D341Med (cell line): ENCODE measurements at places on chromosomes 16 and 17.

- DNase-seq: peak; percentile 30
These were observed 8.3 kb downstream of the CCR7 start for GRCh38 chr17:40556884-40557414.

- no peak for DNase-seq
These were observed 7.8 kb downstream of the STXBP4 start for GRCh38 chr17:54976316-54976715.

- DNase-seq: no peak
These were observed 96.6 kb downstream of the WDR59 start for GRCh38 chr16:74888232-74888862.

DNA sequence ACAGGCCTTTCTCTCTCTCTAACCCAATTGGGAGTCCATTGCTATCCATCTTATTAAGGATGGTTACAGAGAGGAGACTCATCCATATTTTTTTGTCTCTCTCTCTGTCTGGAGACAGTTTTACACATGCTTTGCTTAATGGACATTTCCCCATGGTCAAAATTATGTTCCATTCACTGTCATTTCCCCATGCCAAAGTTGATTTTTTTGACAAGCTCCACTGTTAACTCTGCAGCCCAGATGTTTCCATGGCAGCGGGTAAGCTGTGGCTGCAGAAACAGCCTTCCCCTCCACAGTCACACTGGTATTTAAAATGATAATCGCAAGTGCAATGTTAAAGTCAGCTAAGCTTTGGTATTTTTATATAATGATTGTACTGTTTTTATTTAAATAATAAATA, 63.9 kb upstream of the HLF start:
- no peak for DNase-seq

- DNase-seq: peak; percentile 84
These were observed 299.3 kb downstream of the SOX9 start for GRCh38 chr17:72419866-72420774.

- no peak for DNase-seq
These were observed 7.0 kb upstream of the MYH2 start for GRCh38 chr17:10556301-10557005.

DNA sequence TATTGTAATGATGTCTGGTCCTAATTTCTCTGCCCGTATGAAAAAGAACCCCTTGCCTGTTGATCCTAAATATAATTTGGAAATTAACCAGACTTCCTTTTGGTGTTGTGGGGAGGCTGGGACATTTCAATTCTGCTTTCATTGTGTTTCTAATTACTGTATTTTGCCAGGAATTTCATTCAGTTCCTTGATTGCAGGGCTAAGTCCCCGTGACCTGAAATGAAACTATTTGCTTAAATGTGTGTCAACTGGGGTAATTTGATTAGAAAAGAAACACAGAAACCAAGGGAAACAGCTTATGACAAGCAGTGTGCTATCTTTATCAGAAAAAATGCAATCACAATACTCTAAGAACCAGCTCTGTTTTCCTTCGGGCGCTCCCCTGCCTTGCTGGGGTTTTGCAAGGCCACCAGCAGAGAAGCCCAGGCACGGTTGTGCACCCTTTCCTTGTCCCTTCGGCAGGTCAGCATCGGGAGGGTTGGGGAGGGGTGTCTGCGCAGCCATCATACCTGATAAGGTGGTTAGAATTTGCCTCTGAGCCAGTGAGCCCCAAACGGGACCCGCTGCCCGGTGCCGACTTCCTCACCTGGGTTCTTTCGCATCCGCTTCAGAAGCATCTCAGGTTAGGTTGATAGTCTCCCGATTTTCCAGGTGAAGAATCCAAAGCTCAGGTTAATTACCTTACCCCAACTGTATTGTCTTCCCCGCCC, 19.4 kb downstream of the KLHL36 start:
- no peak for DNase-seq

DNA sequence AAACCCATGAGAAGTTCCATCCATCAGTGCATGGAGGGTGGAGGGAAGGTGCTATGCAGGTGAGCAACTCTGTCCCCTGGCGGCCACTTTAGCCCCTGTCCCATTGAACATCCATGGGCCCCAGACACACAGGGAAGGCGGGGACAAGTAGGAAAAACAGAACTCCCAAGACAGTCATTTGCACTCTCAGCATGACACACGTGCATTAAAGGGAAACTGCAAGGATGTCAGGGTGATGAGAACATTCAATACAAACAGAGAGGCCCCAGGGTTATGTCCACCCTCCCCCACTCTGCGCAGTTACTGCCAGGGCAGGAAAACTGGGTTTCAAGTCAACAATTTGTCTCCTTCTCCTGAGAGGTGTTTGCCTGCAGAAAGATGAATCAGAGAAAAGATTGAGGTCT, 44.0 kb upstream of the AKTIP start:
- DNase-seq: no peak

- no peak for DNase-seq
These were observed 11.3 kb downstream of the YPEL2 start for GRCh38 chr17:59342681-59343131.

GRCh38 chr17:30520436-30520835, 43.2 kb downstream of the GOSR1 start:
- DNase-seq: no peak

GRCh38 chr16:50207652-50208051, 54.5 kb downstream of the TENT4B start:
- DNase-seq: no peak

DNA sequence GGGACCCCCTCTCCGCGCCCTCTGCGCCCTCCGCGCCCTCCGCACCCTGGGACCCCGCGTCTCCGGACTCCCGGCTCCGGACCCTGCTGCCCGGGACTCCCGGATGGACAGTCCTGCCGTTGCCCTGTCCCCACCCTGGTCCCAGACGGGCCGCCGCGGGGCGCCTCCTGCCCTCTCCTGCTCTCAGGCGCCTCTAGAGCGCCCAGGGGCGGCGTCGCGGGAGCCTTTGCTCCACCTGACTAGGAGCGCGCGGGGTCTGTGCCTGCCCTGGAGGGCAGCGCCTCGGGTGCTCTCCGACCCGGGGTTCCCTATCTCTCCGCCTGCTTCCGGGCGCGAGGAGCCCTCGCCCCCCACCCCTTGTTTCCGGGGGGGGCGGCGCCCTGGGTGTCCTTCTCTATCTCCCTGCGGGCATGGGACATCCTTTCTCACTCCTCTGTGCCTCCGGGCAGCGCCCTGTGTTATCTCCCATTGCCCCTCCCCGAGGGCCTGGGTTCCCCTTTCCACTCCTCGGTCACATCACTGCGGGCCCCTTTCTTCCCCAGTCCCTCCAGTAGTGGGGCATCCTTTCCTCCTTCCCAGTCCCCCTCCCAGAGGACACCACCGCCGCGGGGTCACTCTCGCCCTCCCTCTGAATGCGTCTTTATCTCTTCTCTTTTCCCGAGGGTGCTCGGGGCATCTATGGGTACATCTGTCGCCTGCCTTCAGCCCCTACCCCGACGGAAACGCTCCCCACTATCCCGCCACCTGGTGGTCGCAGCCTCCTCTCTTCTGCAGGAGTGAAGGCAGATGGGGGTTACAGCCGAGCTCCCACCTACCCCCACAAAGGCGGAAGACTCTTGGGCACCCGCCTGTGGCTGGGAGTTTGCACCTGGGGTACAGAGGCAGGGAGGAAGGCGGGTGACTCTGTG, 875 bp downstream of the PRKCB start:
- peak; percentile 52 for DNase-seq

- DNase-seq: no peak
These were observed 90.6 kb downstream of the DNAH3 start for GRCh38 chr16:21060027-21060510.

DNA sequence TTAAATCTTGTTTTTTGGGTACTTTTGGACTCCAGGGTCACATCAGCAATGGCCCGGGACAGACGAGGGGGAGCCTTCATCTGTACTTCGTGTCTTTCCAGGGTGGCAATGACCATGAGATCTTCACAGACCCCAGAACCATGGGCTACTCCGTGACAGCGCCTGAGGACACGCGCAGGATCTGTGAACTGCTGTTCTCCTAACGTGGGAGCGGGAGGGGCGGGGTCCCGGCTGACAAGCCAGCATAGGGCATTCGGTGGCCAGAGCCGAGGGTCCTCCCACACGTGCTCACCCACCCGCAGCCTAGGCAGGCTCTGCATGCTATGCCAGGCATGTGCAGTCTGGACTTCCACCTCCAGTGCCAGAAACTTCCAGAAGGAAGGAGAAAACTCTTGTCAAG, 21.2 kb downstream of the CARHSP1 start:
- peak; percentile 27 for DNase-seq

DNA sequence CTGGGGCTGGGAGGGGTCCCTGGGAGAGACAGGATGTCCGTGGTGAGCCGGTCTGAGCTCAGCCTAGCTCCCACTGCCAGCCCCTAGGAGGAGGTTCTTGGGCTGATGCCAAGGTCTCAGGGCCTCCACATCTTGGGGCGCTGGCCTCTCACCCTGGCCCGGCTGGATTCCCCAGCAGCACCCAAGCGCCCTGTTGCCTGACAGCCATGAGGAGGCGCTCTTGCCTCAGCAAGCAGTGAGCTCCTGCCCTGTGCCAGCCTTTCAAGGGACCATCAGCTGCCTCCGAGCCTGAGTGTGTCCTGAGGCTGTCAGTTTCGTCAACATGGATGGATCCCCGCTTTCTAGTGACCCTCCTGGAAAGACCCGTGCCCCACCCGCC, 234.9 kb upstream of the CIBAR2 start:
- DNase-seq: peak; percentile 68

DNA sequence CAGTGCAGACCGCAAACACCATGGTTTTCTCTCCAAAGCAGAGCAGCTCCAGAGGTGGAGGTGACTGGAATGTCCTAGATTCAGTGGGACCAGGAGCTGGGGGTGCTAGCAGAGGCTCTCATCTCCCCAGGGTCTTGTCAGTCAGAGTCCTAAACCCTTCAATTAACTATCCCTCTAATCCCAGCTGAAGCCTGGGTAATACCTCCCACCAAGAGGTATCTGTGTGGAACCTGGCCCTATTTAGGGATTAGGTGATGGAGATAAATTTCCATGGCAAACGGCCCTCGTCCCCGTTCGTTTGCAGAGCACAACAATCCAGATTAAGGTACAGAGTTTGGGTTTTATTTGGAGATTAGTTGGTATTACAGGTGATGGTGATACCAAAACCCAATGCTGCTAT, 1.8 kb downstream of the SEBOX start:
- peak; percentile 77 for DNase-seq

GRCh38 chr17:76716839-76717215, 6.1 kb upstream of the MXRA7 start:
- no peak for DNase-seq

DNA sequence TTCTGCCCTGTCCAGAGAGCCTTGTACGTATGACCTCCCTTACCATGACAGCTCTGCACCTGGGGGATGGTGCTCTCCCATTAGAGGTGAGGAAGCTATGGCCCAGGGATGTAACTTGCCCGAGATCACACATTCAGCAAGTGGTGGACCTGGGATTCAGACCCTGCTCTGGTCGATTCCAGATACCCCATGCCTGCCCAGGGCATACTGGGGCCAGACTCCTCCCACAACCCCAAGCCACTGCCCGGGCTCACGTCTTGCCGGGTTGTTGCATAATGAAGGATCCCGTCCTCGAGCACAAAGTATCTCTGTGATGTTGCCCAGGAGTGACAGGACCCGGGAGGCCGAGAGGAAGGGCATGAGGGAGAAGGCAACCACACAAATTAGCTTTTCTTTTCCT, 2.1 kb downstream of the OSBPL7 start:
- no peak for DNase-seq

DNA sequence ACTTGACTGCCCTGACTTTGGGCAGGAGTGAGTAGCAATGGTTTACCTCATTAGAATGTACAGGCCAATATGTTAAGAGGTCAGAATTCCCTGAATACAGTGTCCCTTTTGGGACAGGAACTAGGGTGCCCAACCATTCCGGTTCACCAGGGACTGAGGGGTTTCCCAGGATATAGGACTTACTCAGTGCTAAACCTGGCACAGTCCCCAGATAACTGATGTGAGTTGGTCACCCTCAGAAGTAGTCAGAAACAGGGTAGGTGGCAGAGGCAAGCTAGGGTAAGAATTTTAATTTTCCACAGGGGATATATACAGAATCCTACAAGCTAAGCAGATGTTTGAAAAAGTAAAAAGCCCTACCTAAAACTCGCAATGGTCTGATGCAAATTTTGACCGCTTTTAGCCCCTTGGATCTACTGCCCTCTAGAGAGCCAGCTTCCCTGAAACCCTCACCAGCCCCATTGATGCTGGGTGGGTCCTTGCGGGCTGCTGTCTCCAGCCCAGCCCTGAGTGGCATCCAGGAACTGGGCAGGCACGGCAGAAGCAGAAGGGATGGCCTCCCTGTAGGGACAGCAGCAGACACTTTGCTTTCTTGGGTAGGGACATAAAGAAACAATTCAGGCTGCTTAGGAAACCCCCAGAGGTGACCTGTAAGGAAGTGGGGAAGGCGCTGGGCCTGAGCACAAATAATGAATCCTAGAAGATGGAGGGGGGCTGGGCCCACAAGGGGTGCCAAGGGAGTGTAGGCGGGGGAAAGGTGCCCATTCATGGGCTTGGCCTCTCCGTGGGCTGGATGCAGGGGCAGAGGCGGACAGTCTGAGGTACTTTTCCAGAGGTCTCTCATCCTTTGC, 434.8 kb downstream of the SLC39A11 start:
- no peak for DNase-seq

- no peak for DNase-seq
These were observed 2.5 kb upstream of the SMPD3 start for GRCh38 chr16:68450741-68451255.

DNA sequence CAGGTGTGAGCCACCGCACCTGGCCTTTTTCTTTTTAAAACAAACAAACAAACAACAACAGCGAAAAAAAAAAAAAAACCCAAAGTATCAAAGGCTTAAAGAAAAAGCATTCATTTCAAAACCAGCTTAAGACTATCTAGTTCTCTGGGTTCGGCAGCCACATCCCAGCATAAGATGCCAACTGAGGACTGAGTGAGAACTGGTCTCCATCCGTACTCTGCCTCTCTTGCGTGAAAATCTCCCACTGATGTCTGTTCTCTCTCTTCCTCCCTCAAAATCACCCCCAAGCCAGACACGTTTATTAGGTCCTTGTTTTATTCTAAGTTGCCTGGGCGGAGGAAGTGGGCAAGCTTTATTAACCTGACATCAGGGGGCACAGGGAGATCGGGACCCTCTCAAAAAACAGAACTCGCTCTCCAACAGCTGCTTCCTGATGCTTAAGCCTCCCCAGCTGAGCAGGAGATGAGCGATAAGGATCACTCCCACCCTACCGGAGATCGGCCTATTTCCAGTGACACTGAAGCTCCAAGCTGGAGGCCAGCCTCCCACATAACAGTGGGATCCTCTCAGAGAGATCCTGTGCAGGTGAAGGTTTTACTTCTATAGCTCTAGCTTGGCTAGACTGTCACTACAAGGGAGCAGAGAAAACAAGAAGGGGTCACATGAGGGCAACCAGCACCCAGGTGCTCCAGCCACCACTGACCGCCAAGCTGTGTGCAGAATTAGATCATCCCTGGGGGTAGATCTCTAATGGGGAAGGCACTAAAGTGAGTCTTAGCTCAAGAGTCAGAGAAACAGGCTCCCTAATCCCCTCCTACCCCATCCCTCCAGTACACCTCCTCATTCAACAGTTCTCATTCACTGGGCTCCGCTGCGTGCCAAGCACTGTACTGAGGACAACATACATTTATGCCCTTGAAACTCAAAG, 13.6 kb downstream of the CDC42EP4 start:
- DNase-seq: no peak

GRCh38 chr17:51245535-51245934, 14.3 kb downstream of the MBTD1 start:
- DNase-seq: no peak
